HL-60 (cell line): ENCODE measurements at places on chromosomes 4 and X.

DNA sequence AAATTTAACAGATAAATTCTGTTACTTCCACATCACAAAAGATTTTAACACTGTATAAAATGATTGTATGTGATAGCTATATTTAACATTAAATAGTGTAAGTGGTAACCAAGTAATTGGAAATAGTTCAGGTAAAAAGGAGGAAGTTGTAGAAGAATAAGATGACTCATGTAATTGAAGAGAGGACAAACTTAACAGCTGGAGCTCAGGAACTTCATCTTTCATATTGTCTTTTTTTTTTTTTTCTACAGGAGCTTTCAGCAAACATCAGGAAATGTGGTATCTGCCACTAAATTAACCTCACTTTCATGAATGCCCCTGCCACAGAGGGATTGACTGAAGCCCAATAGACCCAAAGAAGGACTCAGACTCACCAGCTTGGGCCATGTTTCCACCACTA, 188.4 kb upstream of the VEGFC start:
- no peak for DNase-seq

DNA sequence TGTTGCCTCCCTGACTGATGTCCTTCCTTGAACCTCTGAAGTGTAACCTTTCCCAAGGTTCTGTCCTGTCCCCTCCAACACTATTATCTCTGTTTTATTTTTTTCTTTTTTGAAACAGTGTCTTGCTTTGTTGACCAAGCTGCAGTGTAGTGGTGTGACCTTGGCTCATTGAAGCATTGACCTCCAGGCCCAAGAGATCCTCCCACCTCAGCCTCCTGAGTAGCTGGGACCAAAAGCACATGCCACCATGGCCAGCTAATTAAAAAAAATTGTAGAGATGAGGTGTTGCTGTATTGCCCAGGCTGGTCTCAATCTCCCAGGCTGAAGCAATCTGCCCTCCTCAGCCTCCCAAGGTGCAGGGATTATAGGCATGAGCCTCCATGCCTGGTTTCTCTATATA, 59.0 kb downstream of the EDA start:
- DNase-seq: no peak

DNA sequence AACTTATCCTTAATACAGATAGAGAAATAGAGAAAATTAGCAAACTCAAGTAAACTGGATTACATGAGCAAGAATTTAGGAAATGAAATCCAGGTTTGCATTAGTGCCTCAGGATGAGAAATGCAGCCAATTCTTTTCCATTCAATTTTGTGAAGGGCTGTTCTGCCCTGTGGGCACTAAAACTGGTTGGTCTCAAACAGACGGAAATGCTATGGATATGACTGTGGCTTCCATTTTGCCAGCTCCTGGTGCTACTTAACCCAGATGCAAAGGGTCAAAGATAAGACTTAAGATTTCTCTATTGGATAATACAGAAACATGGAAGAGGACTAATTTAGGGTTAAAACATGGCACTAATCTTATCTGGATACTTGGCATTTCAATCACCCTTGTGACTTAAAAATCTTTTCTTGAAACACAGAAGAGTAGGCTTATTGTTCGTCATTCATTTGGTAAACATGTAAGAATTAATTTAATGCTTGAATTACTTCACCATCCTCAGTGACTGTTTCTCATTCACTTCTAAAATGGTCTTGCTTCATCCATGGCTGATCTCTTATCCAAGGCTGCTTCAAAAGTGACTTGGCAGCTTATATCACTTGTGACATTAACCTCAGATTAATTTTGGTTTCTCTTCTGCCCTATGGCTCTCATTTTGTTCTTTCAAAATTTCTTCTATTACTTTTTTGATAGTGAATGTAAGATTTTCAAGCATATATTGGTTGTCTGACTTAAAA, 1008.7 kb downstream of the GLUD2 start:
- no peak for DNase-seq

DNA sequence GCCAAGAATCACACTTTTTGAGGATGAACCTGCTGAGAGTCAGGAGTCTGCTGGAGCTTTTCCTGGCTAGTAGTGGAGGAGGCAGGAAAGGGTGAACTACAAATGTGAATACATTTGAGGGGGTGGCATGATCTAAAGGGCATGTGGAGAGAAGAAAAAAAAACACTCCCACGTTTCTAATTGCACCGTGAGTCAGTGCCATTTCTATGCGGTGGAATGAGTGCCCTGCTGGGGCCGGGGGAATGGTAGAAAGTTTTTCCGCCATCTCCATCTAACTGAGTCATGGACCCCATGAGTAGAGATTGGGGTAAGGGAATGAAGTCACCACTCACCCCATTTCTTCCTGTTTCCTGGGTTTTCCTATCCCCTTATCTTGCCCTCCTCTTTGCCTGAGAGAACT, 19.8 kb downstream of the BEX3 start:
- DNase-seq: no peak

- DNase-seq: no peak
Observed at GRCh38 chr4:151798678-151799416, 38.0 kb upstream of the GATB start.

- no peak for DNase-seq
Observed at GRCh38 chr4:102420563-102421398, 75.5 kb upstream of the SLC39A8 start.

- DNase-seq: no peak
Observed at GRCh38 chrX:71606536-71607216, 11.6 kb downstream of the CXCR3 start.

DNA sequence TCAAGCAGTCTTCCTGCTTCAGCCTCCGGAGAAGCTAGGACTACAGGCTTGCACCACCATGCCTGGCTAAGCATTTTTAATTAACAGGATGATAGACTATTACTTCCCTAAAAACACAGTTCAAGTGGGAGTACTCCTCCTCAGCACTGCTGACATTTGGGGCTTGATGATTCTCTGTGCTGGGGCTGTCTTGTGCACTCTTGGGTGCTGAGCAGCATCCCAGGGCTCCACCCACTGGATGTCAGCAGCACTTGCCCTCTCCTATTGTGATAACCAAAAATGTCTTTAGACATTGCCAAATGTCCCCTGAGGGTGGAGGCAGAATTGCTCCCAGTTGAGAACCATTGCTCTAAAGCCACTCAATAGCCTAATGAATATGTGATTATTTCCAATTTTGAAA, 60.4 kb downstream of the CLCN4 start:
- DNase-seq: no peak

DNA sequence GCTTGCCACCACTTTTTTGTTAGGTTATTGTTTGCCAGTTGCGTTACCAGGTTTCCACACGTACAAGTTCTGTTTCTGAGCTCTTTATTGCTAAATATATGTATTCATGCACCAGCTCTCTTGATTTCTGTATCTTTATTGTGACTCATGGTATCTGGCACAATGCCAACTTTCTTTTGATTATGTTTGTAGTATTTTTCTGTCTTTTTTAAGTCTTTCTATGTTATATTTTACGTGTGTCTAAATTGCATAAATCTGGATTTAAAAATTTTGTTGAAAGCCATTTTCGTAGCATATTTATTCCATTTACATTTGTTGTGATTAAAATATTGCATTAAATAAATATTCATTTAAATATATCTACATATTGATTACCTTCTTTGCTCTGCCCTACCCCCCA, 73.8 kb downstream of the KDM6A start:
- DNase-seq: peak; percentile 8

DNA sequence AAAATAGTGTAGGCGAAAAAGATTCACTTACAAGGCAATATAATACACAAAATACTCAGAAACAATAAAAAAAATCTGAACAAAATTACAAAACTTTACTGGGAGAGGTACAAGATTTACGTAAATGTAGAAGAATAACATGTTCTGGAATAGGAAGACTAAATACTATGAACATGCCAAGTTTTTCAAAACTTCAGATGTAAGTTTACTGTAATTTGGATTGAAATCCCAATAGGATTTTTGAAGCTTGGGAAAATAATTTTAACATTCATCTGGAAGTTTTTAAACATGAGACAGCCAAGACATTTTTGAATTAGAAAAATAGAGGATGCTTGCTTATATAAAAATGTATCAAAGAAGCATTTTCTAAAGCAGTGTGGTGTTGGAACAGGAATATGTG, 30.5 kb upstream of the CT83 start:
- no peak for DNase-seq

DNA sequence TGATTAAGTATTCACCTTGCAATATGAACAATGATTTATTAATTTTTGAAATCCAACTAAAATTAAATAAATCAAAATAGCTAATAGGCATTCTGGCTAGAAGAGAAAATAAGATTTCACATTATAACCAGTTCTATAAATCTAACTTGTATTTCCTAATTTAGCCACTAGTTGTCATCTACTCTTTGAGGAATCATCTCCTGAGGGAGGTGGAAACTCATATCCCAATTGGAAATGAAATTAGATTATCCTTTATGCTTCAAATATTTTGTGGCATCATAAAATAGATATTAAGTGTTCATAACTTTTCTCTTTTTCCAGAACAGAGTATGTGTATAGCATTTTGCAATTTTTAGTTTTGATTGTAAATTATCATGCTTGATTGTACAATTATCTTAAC, 558.5 kb upstream of the DIAPH2 start:
- DNase-seq: no peak

- no peak for DNase-seq
Observed at GRCh38 chr4:130632731-130633604, 1537.0 kb downstream of the C4orf33 start.

GRCh38 chr4:122309988-122310626, 68.7 kb upstream of the ADAD1 start:
- DNase-seq: no peak

DNA sequence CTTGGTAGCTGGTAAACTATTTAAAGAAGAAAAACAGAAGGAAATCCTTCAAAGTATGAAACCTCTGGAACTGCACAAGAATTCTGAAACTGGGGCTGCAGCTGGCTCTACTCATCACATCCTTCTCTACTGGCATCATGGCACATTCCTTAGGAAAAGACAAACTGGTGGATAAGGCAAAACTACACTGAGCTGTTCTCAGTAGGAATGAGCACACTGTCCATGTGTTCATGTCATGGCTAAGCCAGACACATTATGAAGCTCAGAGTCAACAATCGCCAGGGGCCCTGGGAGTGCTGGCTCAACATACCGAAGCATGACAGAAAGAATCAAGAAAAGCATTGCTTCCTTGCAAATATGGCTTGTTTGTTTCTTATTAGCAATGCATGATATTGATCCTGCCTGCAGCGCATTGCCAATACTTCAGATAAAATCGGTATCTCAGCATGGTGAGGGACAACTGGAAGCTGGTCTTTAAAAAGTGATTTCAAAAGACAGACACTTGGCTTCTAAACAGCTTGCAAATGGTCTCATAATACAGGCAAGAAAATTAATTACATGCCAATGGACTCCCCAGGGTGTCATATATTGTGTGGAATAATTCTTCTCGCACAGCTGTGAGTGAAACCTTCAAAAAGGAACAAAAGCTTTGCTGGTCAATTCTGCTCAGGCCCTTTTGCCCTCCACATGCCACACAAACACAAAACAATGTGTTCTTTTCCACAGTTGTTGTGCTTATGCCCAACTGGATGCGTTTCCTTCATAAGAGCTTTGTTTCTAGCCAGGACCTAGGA, 300.2 kb upstream of the VCX start:
- no peak for DNase-seq

- no peak for DNase-seq
Observed at GRCh38 chr4:81904121-81904520, 432.4 kb upstream of the RASGEF1B start.

DNA sequence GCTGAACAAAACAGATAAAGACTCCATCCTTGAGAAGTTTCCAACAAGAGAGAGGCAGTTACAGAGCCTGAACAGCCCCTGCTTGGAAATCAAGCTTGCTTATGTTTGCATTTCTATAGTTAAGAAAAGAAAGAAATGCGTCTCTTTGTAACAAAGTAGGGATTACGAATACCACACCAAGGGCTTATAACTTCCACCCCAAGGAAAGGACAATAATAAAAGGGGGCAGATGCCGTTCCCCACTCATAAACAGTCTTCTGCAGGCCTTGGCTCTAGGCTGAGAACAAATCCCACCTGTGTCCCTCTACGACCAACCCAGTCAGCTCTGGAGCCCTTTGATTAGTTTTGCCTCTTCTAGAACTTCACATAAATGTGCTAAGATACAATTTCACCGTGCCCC, 183.8 kb upstream of the MAP3K15 start:
- no peak for DNase-seq

GRCh38 chrX:79366873-79367749, at the start of gene ITM2A:
Gene ITM2A, minus strand, starts transcription at chrX:79367334. Its CDS starts 119 bp downstream, at chrX:79367215.
- DNase-seq: peak; percentile 28
